CD4-positive, alpha-beta T cell treated with Interleukin-2 at 100 ng/mL for 4 hours (primary cell): ENCODE measurements at places on chromosomes 16 and 17.

DNA sequence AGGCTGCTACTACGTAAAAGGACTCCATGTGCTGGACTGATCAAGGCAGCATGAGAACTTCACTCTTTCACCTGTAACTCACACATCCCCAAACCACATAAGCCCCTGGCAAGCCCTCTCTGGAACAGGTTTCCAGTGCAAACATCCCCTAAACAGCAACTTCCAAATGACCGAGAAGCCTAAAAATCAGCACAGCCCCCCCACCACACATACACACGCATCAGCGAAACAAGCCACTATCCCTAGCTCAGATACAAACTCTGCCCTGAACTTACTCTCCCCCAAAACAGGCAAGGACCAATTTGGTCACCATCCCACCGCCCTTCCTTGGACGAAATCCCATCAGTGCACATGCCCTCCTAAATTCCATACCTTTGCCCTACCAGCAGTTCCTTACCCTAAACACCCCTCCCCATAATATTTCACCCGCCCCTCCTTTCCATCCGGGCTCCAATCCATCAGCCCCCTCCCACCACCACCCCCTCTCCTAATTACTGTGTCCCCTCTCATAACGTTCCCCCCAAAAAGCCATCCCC is 735 bp downstream of the LSM12 start:
- no peak for DNase-seq

GRCh38 chr17:79132271-79133064 is 57.8 kb downstream of the ENGASE start:
- DNase-seq = no peak

DNA sequence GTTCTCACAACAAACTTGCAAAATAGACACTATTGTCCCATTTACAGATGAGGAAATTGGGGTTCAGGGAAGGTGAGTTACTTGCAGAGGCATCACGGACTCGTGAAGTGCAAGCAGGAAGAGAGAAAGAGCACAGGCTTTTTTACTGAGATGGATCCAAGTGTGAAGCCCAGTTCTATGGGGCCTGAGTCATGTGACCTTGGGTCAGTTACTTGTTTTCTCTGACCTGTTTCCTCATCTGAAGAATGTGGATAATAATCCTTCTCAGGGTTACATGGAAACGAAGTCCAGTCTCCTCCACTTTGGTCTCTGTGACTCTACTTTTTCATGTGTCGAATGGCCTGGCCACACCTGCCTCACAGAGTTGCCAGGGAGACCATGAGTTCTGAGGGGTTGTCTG is 134.4 kb downstream of the SPACA3 start:
- no peak for DNase-seq

- DNase-seq = no peak
Measured at GRCh38 chr16:68257251-68257905, 6.9 kb upstream of the SLC7A6 start.

GRCh38 chr17:42803074-42803883 is 4.6 kb downstream of the CNTD1 start:
- DNase-seq = no peak

GRCh38 chr17:32298298-32298697 is 32.7 kb downstream of the RHBDL3 start:
- DNase-seq = no peak

DNA sequence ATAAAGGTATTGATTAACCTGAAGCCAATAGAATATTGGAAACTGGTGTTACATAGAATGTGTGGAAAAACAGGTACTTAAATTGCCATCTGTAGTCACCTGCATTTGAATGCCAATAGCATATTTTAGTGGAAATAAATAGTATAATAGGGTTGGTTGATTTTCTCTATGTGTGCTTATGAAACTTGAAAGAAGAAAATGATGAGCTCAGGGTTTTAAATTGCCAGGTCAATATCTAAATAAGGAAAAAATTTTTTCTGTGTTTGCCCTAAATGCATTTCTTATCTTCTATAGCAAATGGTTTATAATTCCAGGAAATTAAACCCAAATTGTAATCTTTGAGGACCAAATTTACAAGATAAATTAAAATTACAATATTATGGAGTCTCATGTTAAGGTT is 626.6 kb downstream of the CDH8 start:
- no peak for DNase-seq

DNA sequence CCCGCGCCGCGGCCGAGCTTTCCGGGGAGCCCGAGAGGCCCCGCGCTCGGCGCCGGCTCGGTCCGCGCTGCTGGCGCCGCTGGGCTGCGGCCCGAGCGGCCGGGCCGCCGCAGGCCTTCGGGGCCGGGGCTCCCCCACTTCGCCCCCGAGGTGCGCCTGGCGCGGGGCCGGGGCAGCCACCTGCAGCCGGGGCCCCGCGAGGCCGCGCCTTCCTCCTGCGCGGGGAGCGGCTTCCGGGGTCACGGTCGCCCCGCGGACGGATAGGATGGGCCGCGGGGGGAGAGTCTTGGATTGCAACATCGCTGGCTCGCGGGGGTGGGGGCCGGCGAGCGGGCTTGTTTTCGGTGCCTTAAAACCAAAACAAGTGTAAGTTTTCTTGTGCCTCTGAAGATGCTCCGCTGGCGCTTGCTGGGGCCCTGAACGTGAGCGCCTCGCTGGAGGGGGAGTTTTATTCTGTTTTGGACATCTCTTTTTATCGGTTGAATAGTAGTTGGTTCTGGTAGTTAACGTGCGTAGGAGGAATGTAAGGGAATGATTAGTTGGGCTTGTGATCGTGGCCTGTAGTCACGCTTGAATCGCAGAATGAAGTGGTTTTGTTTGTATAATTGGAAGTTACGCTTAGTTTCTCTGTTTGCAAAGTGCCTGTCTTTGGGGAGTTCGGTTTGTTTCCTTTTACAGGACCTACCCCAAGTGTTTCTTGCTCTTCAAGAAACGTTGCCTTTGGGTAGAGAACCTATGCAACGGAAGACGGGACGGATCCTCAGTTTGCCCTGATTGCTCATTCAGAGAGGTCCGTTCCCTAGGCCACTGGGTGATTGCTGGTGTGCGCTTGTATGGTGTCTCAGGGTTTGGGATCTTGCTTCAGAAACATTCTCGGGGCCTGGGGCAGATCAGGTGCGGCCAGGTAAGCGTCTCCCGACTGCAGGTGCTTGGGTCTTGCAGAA is 724 bp downstream of the UBE2I start:
- peak; percentile 44 for DNase-seq
